Cortex of kidney (tissue), 1 donor: ENCODE measurements at places on chromosomes 11 and 22.

DNA sequence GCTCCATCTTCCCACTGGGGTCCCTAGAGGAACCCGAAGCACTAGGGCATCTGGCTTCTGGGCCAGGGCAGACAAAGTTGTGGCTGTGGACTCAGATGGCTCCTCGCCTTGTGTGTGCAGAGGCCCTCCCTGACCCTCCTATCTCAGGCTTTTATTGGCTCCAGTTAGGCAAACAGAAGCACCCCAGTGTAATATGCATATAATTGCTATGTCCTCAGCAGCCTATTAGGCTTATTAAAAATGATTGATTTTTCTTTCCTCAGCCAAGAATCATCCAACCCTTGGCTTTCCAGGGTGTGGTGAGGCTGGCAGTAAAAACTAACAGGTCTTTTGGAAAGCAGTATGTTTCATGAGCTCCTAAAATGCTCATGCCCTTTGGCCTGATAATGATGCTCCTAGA is 22.3 kb downstream of the UPB1 start:
- DNase-seq = no peak

DNA sequence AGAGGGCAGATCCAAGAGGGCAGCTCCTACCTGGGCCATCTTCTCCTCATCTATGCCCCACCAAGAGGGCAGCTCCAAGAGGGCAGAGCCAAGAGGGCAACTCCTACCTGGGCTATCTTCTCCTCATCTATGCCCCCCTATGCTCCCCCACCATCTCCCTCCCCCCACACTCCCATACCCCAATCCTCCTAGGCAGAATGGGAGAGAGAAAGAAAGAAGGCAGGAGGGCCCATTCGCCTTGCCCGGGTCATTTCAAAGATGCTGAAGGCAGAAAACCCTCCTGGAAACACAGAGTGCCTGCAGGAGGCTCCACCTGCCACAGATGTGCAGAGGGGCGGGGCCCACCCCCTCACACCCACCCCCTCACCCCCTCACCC is 78.5 kb downstream of the BUD13 start:
- DNase-seq = no peak

DNA sequence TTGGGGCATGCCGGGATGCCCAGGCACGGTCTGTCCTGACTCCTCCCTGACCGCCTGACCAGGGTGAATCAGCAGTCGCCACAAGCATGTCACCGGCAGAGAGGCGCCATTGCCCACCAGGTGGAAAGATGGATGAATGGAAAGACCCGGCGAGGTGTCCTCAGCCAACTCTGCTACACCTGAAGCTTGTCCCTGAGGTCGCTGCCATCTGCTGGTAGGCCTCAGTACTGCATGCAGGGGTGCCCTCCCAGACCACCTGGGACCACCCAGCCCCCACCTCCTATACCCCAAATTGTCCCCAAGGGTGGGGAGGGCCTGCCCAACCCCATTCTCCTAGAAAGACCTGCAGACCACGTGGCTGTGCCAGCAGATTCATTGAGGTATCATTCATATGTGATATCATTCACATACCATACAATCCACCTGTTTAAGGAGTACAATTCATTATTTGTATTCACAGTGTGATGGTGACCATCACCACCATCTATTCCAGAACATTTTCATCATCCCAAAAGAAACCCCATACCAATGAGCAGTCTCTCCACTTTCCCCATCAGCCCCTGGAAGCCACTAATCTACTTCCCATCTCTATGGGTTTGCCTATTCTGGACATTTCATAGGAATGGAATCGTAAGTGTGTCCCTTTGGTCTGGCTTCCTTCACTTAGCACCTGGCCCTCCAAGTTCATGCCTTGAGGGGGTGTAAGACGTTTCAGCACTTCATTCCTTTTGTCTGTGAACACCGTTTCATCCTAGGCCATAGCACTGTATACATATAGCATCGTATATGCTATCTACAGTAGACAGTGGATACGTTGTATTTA is 17.5 kb downstream of the FGF3 start:
- DNase-seq = no peak

DNA sequence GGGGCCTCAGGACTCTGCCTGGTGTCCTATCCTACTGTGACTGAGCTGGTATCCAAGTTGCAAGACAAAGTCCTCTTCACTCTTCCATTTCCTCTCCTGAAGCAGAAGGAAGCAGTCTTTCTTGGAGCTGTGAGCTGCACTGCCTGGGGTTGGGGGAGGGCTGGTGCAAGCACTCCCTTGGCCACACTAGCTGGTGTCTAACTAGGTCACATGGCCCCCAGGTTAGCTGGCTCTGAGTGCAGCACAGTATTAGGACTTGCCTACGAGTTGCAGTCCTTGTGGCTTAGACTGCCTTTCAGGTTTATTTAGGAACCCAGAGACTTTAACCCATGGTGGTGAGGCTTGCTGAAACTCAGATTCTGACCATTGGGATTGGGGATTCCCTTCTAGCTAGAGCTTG is 138.9 kb downstream of the NELL1 start:
- DNase-seq = no peak

GRCh38 chr11:90178751-90179150 is 44.1 kb downstream of the CHORDC1 start:
- no peak for DNase-seq

DNA sequence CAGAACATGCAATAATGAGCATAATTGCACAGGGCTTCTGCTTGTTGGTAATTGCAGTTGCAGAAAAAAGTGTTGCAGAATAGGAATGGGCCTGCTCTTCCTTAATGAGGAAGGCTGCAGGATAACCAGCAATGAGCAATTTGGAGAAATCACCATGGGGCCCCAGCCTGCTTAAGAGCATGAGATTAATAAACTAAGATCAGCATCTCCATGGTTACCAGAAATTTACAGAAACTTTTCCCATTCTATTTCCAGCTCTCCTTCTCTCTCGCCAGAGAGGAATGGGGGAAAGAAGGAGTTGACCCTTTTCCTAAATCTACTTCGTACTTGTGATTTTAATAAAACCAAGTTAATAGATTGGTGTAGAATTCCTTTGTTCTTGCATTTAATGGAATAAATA is 80.9 kb upstream of the CSNK2A3 start:
- no peak for DNase-seq

DNA sequence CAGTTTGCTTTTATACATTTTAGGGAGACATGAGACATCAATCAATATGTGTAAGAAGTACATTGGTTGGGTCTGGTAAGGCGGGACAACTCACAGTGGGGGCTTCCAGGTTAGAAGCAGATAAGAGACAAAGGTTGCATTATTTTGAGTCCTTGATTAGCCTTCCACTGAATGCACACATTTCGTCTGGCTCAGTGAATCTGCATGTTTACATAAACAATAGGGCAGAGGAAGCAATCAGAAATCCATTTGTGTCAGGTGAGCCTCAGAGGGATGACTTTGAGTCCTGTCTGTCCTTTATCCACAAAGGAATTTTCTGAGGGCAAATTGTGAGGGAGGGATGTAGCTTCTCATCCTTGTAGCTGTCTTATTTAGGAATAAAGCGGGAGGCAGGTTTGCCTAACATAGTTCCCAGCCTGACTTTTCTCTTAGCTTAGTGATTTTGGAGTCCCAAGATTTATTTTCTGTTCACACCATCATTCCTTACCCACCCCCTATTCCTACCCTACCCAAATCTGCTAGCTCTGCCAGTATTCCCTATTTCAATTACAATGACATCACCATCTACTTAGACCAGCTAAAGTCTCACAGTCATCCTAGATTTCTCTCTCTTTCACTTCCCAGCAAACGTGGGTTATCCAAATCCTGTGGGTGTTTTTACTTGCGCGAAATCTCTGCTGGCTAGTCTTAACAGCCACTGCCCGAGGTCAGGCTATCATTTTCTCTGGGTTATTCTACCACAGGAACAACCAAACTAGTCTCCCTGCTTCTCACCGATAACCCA is 2.9 kb downstream of the SC5D start:
- no peak for DNase-seq

DNA sequence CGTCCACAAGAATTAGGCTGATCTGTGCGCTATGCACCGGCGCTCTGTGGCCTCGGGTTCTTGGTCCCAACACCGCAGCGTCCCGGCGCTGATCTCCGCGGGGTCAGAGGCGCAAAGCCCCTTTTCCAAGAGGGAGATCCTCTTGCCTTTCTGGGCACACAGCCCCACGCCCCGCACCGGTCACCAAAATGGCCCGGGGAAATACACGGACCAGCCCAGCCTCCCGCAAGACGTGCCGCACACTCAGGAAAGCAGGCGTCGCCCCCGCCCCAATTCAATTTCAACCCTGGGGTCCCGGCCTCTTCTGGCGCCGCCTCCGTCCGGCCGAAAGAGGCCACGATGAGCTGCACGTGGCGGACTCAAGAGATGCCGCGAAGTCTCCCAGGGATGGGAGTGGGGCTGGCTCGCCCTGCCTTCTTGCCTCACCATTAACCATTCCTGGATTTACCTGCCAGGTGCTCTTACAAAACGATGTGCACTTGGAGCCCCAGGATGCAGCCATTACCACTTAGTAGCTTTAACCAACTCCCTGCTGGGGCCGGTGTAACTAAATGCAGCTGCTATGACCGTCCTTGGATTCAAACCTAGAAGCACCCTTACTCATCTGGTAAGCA is 10.5 kb downstream of the PIWIL3 start:
- DNase-seq = no peak
